ENCODE measurements at places on chromosomes 1 and 21.
A peak's percentile ranks its signal among the peaks of the same experiment; 100 is the strongest.

GRCh38 chr1:31595836-31596736 lies 19.8 kb downstream of the TINAGL1 start:
- DNase-seq, result no peak

DNA sequence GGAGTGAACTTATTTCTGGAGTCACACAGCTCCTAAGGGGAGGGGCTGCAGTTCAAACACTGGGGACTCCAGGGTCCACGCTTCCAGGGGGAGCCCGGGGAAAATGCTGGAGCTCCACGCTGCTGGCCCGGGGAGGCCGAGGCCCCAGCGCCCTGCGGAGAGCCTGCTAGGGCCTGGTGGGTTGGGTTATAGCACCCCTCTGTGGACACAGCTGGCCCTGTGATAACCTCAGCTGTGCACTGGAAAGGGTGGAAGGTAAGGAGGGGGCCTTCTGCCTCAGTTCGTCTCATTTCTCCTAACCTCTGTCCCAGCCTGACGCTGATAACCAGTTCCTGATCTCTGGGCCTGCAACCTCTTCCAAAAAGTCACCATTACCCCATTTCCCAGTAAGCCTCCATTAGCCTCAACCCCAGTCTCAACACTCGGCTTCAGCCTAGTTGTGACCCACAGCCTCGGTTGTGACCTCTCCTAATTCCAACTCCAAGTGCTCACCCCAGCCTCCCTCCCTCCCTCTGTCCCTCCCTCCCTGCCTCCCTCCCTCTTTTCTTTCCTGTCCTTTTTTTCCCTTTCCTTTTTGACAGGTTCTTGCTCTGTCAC lies 7.1 kb downstream of the NBL1 start:
- DNase-seq, result no peak

DNA sequence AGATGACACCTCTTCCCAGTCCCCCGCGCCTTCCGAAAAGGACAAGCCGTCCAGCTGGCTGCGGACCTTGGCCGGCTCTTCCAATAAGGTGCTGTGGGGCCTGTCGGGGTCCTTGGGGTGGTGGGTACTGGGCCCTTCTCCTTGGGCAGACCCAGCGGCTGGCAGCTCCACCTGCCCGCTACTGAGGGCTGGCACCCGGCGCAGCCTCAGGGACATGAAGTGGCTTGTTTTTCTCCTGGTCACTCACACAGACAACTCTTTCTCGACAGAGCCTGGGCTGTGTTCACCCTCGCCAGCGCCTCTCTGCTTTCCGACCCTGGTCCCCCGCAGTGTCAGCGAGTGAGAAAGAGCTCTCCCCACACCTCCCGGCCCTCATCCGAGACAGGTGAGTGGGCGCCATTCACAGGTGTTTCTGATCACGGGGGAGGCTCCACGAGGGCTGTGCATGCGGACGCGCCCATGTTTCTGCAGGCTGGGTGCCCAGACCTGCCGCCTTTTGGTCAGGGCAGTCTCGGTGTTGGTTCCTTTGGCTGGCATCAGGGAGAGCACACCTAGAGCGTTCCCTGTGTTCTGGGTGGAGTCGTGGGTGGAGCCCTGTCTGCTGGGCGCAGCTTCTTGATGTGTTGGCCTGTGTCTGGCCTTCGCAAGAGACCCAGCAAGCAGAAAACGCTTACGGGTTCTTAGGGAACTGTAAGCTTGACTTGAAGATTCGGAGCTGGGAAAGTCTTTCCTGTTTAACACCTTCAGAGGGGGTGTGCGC lies 75.1 kb downstream of the SKI start:
- DNase-seq, result no peak

- DNase-seq, result no peak
Observed at GRCh38 chr21:29555601-29556000, 256.9 kb downstream of the BACH1 start.

DNA sequence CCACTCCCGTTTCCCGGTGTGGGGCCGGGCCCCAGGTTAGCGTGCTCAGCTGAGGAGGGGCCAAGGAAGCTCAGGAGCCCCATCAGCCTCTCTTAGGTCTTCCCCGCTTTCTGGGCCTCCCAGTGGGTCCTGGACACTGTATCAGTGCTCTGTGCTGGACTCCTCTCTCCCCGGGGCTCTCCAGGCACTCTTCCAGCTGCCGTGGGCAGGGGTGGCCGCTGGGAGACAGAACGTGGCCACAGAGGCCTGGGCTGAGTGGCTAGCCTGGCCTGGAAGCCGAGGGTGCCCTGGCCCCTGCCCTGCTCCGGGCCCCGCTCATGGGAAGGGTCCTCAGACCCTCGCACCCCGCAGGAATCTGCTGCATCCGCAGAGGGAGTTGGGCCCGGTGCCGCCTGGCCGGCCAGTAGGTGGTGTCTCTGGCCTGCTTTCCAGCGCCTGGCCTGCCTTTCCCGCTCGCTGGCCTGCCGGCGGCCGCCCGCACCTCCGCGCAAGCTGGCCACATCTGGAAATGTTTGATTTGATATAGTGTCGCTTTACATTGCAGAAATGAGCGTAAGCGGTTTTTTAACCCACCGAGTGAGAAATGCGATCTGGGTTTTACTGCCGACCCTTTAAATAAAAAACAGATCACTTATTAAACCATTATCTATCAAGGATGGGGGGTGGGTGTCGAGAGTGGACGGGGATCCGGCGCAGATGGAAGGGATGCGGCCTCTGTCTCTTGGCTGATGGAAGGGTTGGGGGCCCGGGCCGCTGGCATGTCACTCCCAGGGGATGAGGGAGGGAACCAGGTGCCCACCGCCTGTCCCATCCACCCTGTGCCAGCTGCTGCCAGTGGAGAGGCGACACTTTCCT lies 74.4 kb upstream of the TTC34 start:
- peak; percentile 5 for DNase-seq

- peak; percentile 61 for DNase-seq
Observed at GRCh38 chr1:50279622-50280330, 143.5 kb downstream of the DMRTA2 start.

- DNase-seq, result no peak
Observed at GRCh38 chr21:37155186-37155585, 82.1 kb downstream of the TTC3 start.

DNA sequence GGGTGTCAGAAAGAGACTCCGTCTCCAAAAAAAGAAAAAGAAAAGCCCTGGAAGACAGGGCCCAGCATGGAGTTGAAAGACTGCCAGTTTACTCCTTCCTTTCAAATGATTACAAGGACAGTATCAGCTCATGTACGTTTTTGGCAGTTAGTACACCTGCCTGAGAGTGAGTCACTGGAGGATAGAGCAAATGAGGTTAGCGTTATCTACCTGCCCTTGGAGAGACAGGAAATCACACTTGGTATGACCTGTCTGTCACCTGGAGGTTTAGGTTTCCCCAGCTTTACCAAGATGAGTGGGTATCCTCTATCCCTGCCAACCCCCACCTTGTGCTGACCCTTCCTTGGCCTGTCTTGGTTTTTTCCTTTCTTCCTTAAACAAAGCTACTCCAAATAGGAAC lies 96.8 kb upstream of the BMP8A start:
- DNase-seq, result no peak

GRCh38 chr1:209672705-209673630 lies 2.2 kb upstream of the G0S2 start:
- no peak for DNase-seq

DNA sequence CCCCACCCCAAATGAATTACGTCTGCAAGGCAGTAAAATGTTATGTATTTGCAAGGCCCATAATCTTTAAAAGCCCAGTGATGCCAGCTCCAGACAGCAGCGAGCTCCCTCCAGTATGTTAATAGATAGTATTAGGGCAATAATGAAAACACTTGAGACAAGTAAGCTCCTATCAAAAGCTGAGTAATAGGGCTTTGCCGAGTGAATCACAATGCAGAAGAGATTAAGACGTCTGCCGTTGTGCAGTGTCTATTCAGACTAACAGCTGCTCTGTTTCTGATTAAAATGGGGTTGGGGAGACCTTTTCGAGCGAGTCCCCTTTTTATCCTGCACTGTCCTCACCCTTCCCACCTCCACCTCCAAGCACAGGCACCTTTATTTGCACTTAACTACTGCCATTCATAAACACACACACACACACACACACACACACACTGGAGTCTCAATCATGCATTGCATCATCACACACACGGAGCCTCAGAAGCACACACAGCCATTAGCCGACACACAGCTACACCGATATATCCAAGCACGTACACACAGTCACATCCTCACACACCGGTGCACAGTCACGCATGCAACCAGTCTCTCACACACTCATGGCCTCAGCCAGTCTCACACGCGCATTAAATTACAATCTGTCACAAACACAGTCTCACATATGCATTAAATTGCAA lies 46.0 kb upstream of the FOXO6 start:
- DNase-seq, result no peak

GRCh38 chr1:2228694-2229036 lies 546 bp downstream of the SKI start:
- no peak for DNase-seq

GRCh38 chr1:1020000-1020404 lies at the start of gene AGRN:
Gene AGRN, plus strand, starts transcription at chr1:1020120. Its CDS starts 53 bp downstream, at chr1:1020173.
- DNase-seq, result no peak

GRCh38 chr1:67515324-67516080 lies 85.3 kb upstream of the SERBP1 start:
- DNase-seq, result no peak

DNA sequence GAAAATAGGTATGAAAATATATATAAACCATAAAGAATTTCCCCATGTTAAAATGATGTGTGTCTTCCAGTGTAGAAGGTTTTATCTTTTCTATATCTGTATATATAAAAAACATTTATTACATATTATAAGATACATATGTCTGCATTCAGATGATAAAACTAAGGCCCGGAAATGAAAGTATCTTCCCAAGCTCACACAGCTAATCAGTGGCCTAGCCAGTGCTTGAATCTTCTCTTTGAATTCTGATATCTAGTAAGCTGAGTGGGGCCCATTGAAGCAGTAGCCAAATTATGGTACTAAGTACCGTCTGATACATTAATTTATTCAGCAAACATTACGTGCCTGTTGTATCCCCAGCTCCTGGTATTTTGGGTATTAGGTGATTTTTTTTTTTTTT lies 28.6 kb downstream of the UCK2 start:
- DNase-seq, result no peak

DNA sequence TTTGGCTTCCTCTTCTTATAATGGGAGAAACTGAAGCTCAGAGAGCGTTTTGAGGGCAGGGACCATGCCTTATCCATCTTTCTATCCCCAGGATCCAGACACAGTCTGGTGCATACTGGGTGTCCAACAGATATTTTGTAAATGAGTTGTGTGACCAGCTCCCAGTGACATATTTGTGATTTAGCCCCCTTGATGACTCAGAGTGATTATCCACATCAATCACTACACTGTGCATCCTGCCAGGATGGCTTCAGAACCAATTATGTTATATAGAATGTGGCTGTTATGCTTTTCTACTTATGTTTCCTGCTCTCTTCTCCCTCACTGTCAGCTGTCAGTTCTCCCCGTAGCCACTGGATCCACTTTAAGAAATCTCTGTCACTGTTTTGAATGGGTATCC lies 11.3 kb downstream of the OLFML3 start:
- DNase-seq, result no peak

- DNase-seq, result no peak
Observed at GRCh38 chr1:64242895-64243756, 39.7 kb downstream of the UBE2U start.

- no peak for DNase-seq
Observed at GRCh38 chr1:53766831-53767405, 28.0 kb upstream of the GLIS1 start.

DNA sequence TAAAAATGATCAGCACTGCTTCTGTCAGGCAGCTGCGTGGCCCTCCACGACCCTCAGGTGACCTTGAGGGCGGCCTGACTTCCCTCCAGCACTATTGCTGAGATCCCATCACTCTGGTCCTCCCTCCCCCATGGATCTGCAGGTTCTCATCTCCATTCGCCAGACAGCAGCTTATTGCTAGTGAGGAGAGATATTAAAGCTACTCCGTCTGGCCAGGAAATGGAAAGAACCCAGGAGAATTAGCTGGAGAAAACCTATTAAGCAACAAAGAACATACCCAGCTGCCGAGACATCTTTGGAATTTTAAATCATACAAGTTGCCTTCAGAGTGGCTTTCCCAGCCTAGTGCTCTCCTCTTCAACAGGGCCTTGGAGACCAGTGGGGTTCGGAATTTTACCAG lies 25.7 kb upstream of the KCNN3 start:
- DNase-seq, result no peak

DNA sequence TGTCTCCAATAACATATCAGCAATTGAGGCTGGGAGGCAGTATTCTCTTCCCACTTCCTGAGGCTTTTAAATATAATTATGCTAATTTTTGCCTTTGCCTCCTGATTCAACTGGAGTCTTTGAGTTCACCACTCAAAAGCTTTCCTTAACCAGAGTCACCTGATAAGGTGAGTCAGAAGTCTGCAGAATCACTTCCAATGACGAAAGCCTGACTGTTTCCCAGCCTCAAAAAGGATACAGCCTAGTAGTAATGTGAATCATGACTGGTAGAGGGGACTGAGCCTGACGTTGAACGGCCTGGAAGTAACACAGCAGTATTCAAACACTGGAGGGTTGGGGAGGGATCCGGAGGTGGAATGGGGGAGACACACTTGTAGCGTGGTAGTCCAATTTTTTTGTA lies 10.4 kb upstream of the MRPL9 start:
- DNase-seq, result no peak

- no peak for DNase-seq
Observed at GRCh38 chr1:76833151-76833550, 34.1 kb upstream of the ST6GALNAC5 start.

- DNase-seq, result no peak
Observed at GRCh38 chr21:25759573-25759972, 24.8 kb downstream of the GABPA start.

GRCh38 chr1:91501523-91501851 lies 836 bp downstream of the CDC7 start:
- no peak for DNase-seq

GRCh38 chr1:85378534-85378933 lies 86.4 kb downstream of the DDAH1 start:
- no peak for DNase-seq

GRCh38 chr1:150225546-150225945 lies 10.4 kb downstream of the ANP32E start:
- no peak for DNase-seq

DNA sequence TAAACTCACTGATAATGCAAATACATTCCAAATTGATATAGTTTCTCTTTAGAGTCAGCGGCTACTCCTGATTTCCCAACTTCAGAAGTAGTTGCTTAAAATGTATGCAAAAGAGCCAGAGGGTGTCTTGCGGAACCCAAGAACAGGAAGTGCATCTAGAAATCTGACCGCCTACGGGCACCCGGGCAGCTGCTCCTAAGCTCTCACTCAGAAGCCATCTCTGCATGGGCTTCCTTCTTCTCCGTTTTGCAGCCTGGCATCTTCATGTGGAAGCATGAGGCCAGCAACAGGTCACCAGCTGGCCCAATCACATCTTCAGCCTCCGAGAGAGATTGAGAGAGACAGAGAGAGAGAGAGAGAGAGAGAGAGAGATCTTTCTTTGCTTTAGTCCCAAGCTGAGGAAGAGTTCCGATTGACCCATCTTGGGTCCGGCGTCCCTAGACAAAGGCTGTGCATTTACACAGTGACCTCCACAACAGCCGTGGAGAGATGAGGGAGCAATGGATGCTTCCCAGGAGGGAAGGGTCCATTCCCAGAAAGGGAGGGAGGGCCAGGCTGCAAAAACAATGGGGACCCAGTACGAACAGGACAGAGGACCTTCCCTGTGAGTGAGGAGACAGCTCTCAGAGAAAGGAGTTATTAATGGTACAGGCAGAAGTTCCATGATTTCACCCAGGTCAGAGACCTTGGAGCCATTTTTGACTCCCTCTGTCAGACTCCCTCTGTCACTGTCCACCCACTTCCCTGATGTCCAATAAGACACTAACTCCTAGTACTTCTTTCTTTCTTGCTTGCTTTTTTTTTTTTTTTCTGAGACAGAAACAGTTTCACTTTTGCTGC lies 28.2 kb upstream of the SLC30A1 start:
- no peak for DNase-seq
